ENCODE measurements at places on chromosomes 3 and 15.

DNA sequence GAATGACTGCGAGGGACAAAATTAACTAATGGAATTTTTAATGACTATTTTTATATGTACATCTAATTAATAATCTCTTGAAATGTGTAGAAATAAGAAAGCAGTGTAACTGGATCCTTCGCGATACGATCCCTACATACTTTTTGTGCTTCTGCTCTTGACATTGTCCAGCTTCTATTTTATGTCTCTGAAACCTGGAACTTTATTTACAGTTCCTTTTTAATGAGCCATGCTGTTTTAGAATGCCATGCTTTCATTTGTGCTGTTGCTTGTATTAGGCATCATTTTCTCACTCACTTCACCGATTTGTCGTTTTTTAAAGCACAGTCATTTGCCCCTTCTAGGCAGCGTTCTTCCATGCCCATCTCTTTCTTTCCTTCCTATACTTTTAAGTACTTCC is 301.3 kb downstream of the EDEM1 start:
- DNase-seq: no peak

GRCh38 chr3:176663837-176664831 is 533.1 kb downstream of the TBL1XR1 start:
- DNase-seq: no peak

DNA sequence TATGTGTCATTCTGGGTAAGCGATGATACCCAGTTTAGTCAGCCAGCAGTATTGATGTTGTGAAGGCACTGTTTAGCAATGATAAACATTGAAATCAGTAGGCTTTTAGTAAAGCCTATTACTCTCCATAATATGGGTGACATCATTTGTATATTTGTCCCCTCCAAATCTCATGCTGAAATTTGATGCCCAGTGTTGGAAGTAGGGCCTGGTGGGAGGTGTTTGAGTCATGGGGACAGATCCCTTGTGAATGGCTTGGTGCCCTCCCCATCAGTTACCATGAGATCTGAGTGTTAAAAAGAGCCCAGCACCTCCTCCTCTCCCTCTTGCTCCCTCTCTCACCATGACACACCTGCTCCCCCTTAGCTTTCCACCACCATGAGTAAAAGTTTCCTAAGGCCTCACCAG is 31.4 kb upstream of the FAN1 start:
- no peak for DNase-seq

- DNase-seq: no peak
Measured at GRCh38 chr3:194177141-194177540, 41.2 kb downstream of the HES1 start.

GRCh38 chr15:77981281-77982126 is 96.0 kb downstream of the TBC1D2B start:
- no peak for DNase-seq

DNA sequence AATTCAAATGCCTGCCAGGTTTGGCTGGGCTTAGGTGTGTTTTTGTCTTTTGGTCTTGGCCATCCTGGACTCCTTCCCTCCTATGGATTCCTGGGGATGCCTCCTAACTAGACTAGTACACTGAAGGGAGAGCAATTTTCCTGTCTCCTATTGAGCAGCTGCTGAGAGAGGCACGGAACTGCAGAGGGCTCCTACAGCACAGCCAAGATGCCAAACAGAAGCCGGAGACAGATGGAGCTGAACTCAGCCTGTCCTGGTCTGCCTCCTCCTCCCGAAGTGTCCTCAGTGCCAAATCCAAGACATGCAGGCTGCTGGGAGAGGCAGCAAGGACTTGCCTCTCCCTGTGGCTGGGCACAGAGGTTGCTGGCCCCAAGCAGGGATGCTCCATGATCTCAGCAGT is 256.6 kb upstream of the PROK2 start:
- DNase-seq: no peak

- no peak for DNase-seq
Measured at GRCh38 chr3:66553441-66554113, 52.8 kb upstream of the LRIG1 start.

DNA sequence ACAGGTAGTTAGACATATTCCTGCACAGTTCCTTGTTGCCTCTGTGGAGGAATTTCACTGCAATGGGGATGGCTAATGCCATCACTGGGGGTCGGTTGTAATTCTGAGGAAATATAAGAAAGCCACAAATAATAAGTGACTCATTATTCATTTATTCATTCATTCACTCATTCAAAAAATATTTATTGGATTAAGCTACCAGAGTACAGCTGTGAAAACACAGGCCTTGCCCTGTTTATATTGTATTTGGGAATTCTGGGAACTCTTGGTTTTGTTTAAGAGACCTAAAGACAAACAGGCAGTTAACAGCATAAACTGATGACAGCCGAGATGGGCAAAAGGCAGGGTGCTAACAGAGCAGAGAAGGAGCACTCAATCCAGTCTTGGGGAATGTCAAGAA is 23.6 kb downstream of the PTX3 start:
- DNase-seq: no peak

DNA sequence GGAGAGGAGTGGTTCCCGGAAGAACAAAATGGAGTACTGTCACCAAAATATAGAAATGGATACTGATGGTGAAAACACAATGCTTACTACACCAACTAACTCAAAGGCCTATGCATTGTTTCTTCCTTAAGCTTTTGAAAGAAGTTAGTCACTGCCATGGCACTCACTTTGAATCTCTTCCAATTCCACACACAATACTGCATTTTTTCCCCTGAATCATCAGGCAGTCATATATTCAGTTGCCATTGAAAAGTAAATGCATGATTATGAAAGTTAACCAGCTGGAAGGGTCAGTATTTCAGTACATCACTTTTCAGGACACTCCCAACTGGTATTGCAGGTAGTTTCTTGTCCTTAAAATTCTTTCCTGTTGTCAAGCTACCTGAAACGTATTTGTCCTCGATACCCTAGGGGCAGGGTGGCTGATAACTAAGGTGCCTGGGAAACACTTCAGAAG is 9.0 kb upstream of the LRRFIP2 start:
- no peak for DNase-seq

DNA sequence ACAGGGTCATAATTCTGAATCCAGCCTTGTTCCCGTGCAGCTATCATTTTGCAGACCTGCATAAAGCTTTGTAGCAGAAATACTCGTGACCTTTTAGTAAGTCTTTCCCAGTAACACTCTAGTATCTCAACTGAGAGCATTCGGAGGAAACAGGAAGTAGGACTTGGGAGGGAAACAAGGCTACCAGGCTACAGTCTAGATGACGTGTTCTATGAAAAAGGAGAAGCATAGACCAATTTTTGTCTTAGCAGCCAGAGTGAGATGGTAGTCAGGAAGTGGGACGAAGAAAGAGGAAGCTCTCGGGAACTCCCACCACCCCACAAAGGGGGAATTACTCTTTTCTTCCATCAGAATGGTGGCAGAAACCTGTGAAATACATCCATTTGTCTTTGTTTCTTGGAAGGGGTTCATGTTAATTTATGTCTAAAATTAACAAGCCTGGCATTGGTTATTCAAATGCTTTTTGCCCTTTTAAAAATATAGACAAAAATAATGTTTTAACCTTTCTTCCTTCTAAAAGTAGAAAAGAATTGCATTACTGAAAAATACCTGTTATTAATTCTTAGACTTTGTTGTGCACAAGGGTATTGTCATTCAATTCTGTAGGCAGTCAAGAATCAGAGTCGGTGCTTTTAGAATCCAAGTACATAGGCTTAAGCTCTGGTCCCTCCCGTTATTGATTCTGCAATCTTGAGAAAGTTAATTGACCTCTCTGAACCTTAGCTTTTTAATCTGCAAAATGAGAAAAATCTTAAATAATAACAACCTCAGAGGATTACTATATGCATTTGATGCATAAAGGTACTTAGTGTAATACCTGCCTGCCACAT is 1.6 kb upstream of the SUCNR1 start:
- DNase-seq: no peak

GRCh38 chr3:196528639-196529233 is 13.6 kb upstream of the SMCO1 start:
- peak; percentile 94 for DNase-seq

GRCh38 chr15:97652700-97653167 is 307.8 kb upstream of the ARRDC4 start:
- no peak for DNase-seq

DNA sequence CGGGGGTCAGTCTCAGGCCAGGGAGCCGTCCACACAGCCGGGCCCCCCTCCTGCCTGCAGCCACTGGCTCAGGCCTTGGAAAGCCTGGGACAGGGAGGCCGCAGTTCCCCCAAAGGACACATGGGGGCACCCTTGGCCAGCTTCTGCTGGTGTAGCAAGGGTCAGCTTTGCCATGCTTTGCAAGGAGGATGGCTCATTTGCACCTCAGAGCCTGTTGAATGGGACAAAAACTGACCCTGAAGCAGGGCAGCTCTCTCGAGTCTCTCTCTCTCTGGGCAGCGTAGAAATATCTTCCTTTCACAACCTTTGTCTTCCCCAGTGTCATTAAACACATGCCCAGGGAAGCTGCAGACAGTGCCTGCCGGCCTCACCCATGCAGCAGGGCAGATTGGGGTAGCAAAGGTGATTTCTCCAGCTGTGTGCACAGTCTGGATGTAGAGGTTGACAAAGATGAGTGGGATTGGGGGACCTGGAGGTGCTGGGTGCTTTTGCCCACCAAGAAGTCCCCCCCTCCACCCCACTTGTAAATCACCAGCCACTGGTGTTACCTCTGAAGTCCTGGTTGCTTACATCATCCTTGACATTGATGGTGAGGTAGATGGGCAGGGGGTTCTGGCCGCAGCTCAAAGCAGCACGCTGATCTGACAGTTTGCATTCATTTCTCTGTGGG is 17.4 kb upstream of the EHD4 start:
- DNase-seq: peak; percentile 82

DNA sequence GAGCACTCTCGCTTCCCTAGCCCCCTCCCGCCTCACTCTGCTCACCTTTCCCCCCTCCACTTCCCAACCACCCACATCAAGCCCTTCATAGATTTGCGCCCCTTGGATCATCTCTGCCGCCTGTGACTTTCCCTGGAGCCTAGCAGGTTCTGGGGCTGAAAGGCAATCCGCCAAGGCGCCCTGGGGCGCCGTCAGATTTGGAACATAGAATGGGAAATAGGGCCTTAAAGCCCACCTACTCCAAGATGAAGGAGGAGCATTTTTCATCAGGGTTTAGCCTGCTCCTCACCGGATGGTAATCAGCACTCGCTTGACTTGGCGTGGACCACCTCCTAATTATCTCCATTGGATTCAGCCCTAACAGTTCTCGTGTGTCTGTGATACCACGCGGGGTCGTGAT is 1.3 kb downstream of the CPNE4 start:
- DNase-seq: no peak

DNA sequence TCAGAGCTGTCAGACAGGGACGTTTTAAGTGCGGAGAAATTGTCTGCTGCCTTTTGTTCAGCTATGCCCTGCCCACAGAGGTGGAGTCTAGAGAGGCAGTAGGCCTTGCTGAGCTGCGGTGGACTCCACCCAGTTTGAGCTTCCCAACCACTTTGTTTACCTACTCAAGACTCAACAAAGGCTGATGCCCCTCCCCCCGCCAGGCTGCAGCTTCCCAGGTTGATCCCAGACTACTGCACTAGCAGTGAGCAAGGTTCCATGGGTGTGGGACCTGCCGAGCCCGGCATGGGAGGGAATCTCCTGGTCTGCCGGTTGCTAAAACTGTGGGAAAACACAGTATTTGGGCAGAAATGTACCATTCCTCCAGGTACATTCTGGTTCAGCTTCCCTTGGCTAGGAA is 282.1 kb downstream of the VGLL3 start:
- no peak for DNase-seq

DNA sequence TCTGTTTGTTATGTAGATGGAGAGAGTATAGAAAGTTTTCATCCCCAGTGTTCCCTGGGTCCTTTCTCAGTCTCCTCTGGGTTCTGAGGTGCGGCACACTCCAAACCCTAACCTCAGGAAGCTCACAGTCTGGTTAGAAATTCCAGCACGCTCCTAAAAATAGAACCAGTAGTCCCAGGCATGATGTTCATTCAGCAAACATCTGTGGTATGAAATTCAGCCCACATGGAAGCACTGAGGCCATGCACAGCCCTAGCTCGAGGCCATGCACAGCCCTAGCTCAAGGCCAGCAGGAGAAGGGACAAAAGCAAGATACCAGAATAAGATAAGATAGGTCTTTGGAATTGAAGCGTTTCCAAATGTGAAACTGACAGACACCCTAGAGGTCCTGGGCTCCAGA is 82.3 kb upstream of the OXTR start:
- peak; percentile 33 for DNase-seq

DNA sequence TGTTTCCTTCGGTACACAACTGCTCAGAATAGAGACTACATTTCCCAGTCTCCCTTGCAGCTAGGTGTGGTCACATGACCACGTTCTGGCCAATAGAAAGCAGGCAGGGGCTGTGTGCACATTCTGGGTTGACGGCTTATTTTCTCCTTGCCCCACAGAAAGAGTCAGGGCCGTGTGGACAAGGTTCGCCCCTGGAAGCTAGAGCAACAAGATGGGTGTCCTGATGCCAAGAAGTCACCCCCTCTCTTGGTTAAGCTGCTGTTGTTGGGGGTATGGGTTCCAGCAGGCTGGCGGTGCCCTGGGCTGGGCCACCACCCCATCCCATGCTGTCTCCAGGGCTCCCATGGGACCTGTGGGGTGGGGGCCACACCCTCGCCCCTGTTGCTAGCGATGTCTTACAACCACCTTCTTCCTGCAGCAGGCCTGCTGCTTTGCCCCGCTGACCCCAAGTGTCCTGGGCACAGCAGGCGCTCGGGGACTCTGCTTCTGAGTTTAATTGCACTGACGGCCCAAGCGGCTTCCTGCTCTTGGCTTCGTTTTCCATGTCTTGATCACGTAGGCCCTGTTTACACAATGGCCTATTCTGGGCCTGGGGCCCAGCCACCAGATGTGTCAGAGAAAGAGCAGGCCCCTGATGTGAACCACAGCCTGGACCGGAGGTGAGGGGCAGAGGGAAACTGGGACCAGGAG is 24.9 kb downstream of the ABTB1 start:
- DNase-seq: no peak

- DNase-seq: no peak
Measured at GRCh38 chr3:11566478-11566877, 77.2 kb downstream of the VGLL4 start.

GRCh38 chr3:46489875-46490274 is 7.9 kb upstream of the RTP3 start:
- DNase-seq: peak; percentile 41

DNA sequence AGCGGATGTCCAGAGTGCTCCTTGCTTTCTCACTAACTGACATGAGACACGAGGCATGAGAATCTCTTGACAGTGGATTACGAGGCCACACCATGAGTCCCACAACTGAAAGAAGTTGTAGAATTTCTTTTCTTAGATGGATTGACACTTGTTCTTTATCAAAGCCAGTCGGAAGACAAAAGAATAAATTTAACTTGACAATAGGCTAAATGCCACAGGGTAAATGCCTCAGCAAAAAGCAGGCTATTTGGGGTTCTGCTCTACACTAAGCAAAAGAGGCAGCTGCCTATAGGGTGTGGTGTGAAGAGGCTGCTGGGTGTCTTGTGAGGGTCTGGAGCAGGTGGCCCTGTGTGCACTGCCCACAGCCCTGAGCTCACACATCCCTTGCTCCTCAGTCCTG is 135.1 kb upstream of the SEMA6D start:
- DNase-seq: no peak

DNA sequence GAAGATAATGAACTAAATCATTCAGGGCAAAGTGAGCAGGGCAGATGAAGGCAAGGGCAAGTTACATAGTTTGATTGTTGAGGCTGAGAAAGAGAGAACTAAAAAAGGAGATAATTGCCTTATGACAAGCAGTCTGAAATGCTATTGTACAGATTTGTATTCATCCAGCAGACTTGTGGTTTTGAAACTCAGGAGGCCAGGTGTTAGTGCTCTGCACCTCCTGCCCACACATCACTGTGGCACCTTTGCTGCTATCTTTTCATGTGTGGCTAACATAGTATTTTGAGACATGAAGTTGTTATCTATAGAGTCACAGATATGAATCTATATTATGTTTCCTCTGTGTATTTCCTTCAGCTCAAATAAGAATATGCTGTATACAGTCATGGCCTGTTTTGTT is 24.3 kb upstream of the SUCLG2 start:
- no peak for DNase-seq

Data from H54 (cell line).